SIG-M5 (cell line): ENCODE measurements at places on chromosomes 12 and 14.

GRCh38 chr12:89863493-89863938 lies 154.9 kb upstream of the ATP2B1 start:
- DNase-seq = no peak

DNA sequence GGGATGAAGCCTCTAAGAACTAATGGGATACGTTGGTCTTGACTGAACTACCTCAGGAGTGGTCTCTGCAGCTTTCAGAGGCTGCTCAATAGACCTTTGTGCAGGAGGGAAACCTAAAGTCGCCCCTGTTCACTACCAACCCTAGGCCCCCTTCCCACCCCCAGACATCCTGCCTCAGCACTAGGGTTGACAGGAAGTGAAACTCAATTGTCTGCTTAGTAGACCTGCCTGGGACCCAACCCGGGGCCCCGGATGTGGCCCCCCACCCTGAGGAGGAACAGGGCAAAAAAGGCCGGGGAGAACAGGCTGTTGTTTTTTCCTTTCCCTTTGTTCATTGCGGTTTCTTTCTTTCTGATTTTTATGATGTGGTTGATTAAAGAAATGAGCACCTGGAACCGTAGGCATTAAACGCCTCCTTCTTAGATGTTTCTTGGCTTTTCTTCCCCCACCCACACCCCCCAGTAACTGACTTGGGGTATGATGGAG lies 1.6 kb upstream of the DGKA start:
- peak; percentile 35 for DNase-seq

DNA sequence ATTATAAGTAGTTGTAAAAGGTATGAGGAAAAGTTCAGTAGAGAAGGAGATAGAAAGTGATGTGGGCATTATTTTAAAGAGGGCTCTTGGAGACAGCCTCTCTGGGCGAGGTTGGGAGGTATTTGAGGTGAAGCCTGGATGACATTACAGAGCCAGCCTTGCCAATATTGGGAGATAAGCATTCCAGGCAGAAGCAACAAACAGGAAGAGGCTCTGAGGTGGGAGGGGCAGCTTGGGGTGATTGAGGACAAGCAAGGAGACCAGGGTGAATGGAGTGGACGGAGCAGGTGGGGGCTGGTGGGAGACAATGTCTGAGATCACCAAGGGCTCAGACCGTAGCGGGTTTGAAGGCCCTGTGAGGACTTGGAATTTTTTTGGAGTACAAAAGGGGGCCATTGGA lies 87.3 kb downstream of the DYRK2 start:
- no peak for DNase-seq

DNA sequence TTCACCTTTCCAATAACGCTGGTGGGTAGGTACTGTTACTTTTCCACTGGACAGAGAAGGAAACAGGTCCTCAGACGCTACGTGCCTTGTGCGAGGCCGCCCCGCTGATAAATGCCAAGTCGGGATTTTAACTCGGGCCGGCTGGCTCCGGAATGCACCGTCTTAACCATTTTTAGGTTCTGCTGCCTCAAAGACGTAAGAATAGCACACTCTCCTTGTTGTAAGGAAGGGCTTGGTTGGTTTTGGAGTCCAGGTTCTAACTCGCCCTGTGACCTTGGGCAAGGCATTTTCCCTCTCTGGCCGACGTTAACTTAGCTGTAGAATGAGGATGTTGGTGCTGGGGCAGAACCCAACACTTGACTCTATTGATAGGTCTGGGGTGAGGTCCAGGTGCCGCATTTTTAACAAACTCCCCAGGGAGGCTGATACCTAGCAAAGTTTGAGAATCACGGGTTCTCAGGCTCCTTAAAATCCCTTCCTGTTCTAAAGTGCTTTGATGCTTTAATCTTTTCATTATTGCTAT lies 814 bp downstream of the ANKRD13A start:
- no peak for DNase-seq

DNA sequence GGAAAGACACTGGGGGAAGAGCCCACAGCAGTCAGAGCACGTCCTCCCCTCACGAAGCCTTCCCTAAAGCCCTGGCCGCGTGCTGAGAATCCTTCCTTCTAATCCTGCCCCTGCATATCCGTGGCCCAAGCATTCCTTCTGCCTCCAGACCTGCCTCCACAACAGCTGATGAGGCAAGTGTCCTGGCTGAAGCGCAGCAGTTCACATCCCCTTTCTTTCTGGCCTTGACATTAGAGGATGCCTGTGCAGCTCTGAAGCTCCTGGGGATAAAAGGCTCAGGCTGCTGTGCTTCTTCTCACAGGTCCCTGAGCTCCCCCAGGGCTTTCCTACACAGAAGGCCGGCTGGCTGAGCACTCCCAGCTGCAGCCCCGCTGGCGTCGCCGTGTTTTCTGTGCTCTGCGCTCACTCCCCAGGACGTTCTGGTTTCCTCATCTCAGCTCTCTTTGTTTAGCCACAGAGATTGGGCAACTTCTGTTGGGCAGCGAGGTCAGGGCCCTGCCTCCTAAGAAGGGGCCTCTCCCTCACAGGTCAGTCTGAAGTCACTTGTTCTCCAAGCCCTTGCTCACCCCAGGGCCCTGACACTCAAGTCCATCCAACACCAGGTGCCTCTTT lies 45.8 kb downstream of the NINJ2 start:
- no peak for DNase-seq

GRCh38 chr12:108414021-108414420 lies 74.9 kb upstream of the CMKLR1 start:
- no peak for DNase-seq

DNA sequence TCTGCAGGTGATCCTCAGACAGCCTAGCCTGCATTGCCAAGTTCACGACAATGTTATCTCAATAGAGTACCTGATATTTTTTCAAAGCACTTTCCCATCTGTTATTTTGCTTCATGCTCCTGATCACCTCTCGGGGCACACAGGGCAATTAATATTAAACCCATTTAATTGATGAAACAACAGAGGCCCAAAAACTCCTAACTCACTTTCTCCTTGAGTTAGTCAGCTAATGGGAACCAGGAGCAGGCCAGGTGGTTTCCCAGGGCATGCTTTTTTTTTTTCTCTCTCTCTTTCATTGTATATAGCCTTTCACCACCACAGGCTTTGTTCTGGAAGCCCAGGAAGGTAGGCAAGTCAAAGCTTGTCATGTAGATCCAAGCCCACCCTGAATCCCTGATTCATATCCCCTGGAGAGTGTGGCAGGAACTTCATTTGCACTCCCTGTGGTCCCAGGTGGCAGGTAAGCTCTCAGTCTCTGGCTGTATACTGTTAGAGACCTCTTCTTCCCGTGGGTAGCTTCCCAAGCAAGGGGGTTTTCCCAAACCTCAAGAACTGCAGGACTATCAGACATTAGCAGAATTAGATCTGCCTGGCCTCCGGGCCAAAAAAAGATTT lies 41.6 kb upstream of the MAP1LC3B2 start:
- no peak for DNase-seq

GRCh38 chr14:62031504-62031903 lies 269.3 kb downstream of the SNAPC1 start:
- DNase-seq = no peak

DNA sequence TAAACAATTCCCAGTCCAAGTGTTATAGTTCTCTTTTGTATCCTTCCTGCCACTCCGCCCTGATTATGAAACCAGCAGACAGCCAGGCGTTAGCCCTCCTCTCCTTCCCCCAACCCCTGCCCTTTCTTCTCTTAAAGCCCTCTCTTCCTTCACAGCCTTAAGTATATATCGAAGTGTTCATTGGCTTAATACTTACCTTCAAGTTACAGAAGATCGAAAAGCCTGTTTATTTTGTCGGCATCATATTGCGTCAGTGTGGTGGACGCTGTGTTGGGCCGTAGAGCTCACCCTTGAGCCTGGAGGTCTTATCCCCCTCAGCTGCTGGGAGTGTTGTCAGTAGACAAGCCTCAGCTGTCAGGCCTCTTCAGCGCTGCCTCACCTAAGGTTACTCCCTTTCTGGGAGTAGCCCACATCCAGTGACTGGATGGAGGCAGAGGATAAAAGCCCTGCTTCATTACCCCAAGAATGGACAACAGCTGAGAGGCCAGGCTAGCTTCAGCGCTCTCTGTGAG lies 36.2 kb downstream of the CMAS start:
- DNase-seq = no peak

DNA sequence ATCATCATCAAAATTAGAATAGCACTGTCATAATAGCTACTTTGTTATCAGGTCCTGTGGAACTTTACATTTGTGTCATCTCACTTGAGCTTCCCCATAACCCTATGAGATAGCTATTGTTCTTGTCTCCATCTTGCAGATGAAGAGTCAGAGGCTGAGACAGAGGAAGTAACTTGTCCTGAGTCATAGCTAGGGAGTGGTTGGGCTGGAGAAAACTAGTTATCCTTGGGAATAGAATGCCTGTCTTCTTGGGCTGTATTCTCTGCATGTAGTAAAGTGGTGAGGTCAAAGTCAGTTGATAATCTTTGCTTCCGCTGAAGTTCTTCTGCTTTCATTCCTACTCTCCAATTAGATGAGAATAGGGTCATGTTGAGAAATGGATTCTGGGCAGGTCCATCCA lies 117.0 kb downstream of the SMOC1 start:
- DNase-seq = no peak

- DNase-seq = no peak
These were observed 29.8 kb downstream of the CALM1 start for GRCh38 chr14:90426663-90427062.

- DNase-seq = no peak
These were observed 68.9 kb downstream of the DDX51 start for GRCh38 chr12:132075026-132075713.

GRCh38 chr12:3250576-3250975 lies 173.4 kb downstream of the TSPAN9 start:
- no peak for DNase-seq
